Ammon's horn (tissue), 1 donor: ENCODE measurements at places on chromosomes 1 and 21.

DNA sequence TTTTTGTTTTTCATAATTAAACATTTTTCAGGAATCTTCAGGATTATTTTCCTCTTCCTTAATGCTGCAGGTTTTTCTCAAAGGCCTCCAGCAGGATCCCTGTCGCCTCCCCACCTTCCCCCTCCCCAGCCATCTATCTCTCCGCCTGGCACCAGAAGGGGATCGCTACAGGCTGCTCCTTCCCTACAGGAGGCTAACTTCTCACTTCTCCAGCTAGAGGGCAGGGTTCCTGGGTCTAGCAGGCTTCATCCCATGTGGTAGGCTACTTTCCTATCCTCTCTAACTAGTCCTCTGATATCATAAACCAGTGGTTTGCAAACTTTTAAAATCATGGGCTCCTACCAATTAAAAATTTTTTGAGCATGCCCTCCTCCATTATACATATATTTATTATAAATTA is 104.1 kb downstream of the KCNN3 start:
- DNase-seq = peak; percentile 31

- DNase-seq = no peak
These were observed 8.8 kb upstream of the ETV3 start for GRCh38 chr1:157147037-157147436.

- DNase-seq = no peak
These were observed 71.7 kb downstream of the SETD4 start for GRCh38 chr21:35988416-35989137.

GRCh38 chr1:181545395-181545794 is 62.1 kb downstream of the CACNA1E start:
- no peak for DNase-seq

DNA sequence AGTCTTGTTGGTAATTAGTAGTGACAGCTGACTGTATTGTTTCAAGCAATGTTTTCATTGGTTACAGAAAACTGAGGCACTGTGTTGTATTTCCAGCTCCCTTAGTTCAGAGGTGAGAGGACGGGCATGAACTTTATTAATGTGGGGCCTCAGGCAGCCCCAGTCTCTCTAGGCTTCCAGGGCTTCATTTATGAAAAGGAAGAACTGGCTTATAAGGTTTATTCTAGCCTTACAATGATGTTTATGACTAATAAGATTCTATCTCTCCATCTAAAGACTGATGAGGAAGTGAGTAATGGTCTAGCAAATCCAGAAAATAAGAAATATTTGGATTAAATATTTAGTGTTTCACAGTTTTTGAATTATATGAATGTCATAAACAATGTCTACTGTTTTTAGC is 41.5 kb downstream of the CBS start:
- no peak for DNase-seq

- no peak for DNase-seq
These were observed 1.9 kb upstream of the MYBPH start for GRCh38 chr1:203177470-203178039.

GRCh38 chr1:40567825-40568224 is 36.4 kb downstream of the ZNF684 start:
- no peak for DNase-seq

GRCh38 chr1:84598846-84599741 is 24.9 kb upstream of the CTBS start:
- no peak for DNase-seq

DNA sequence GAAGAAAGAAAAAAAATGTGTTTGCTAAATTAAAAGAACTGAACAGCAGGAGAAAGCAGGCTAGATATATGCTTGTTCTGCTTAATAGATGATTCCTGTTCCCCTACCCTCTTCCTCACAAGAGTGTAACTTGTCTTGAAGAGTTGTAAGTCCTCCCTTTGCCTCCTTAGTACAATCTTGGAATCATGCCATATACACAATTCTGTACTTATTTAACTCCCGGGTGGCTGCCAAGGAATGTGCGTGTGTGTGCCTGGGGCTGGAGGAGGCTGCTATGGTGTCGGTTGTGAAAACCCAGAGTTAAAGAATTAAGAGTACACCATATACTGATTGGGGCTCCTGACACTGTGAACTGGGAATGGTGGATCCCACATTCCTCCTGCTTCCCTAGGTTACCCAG is 194.2 kb downstream of the SIPA1L2 start:
- peak; percentile 16 for DNase-seq

DNA sequence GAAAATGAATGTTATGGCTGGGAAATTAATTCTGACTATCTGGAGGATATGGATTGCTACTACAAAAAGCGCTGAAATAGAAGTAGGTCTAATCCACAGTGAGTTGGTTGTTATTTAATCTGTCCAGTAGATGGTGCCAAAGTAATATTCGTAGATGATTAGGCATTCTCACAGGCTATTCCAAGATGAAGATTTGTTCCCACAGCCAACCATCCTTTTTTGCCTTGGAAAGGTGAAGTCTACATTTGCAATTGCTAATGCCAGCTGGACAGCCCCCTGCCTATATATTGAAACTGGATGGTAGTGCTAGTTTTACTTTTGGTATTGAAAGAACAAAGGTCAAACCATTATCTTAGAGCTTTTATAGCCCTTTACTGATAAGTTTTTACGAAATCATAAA is 43.8 kb downstream of the RBM11 start:
- DNase-seq = peak; percentile 86

GRCh38 chr1:40876436-40876761 is 14.2 kb upstream of the CITED4 start:
- DNase-seq = no peak

DNA sequence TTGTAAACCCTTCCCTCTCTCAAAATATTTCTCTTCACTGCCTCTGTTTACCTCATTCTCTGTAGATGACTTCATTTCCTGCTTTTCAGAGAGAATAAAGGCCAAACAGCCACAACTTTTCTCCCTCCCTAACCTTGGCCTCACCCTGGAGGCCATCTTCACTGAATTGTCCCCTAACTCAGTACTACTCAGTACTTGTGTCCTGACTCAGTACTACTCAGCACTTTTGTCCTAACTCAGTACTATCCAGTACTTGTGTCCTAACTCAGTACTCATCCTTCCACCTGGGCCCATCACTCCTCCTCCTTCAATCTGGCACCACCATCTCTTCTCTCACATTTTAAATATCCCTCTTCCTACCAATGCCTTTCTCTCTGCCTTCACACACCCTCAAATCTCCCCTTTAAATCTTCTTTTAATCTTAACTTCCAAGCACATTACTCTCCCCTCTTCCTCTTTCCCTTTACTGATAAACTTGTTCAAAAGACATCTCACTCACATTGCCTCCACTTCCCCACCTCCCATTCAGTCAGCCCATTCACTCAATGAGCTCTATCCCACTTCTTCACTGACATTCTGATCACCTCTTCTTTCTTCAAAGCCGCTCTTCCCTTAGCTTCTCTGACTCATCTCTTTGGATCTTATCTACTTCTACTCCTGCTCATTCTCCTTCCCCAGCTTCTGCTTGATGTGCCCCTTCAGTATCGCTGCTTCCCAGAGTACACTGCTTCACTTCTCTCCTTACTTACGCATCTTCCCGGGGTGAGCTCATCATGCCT is 121.4 kb downstream of the RNF220 start:
- DNase-seq = no peak

DNA sequence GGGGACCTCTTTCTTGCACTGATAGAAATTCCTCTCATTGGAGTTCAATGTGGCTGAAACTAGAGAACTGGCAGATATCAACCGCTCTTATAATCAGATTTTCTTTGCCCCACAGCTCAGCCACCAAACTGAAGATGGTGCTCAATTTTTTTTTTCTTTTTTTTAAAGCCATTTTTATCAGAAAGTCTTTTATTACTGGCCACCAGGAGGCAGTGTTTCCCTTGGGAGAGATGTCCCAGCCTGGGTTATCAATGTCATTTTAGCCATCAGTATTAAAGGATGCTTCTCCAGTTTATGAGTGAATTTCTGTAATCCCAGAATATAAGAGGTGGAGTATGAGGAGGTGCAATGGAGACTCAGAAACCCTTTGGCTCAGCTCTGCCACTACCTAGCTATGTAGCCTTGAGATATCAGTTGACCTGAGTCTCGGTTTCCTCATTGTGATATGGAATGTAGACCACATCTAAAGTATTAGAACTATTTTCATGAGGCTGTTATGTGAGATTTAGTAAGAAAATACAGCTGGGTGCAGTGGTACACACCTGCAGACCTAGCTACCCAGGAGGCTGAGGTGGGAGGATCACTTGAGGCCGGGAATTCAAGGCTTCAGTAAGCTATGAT is 27.6 kb downstream of the CD244 start:
- no peak for DNase-seq

DNA sequence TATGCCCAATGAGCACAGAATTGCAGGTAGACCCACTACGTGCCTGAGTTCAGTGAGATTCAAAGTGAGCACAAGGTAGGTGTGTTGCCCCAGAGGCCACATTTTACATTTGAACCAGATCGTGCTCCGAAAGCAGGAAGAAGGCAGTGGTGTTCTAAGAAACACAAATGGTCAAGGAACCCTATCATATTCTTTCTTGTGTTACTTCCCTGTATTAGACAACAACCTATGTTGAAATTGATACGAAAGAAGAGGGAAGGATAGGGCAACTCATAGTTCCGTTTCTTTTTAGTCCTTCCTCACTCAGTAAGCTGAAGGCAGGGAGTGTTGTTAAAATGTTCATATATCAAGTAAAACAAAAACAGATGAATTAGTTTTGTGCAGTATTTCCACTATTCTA is 33.9 kb downstream of the OLFML2B start:
- DNase-seq = peak; percentile 34

DNA sequence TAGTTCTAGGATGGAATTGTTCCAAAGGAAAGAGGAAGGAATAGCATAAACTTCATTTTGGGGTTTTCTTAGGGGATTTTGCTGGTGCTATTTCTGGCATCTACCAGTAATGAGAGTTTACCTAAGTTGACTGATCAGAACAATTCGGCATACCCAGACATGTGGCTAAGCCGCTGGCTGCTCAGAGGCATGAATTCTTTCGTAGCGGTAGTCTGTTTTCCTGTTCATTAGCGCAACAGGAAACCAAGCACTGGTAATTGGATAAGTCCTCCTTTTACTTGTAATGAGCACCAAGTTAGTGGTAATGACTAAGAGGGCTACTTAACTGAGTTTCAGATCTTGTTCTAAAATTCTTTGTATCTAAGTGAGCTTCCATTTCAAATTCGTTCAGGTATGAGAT is 38.6 kb downstream of the C21orf91 start:
- DNase-seq = no peak

DNA sequence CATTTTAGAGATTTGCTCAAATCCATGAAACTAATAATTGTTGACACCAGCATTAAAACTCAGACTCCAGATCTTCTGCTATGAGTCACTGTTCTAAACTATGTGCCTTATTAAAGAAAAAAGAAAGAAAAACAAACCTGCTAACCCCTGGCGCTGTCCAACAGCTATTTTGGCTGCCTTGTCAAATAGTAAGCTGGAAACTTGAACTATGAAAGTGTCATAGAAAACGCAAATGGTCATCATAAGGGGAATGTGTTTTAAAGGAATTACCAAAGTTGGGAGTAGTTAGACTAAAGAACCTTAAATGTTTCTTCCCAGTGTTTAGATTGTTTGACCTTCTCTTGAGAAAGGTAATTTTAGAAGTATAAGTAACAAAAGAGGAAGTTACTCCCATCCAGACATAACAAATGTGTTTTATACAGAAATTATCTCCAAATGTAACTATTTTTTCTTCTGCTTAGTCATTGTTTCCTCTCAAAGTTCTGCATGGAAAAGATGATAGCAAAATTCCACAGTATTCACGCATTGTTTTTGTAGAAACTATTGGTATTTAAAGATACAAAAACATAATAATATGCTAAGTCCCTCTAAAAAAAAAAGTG is 272.4 kb downstream of the TPR start:
- DNase-seq = no peak

DNA sequence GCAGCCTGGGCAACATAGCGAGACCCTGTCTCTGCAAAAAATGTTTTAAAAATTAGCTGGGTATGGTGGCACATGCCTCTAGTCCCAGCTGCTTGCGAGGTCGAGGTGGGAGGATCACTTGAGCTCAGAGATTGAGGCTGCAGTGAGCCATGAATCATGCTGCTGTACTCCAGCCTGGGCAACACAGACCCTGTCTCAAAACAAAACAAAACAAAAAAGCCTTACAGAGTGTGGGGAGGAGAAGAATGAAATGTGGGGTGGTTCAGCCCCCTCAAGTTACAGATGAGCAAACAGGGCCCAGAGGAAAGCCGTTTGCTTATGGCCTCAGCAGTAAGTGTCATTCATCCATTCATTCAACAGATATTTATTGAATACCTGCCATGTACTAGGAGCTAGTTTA is 40.7 kb downstream of the RPS6KA1 start:
- no peak for DNase-seq

DNA sequence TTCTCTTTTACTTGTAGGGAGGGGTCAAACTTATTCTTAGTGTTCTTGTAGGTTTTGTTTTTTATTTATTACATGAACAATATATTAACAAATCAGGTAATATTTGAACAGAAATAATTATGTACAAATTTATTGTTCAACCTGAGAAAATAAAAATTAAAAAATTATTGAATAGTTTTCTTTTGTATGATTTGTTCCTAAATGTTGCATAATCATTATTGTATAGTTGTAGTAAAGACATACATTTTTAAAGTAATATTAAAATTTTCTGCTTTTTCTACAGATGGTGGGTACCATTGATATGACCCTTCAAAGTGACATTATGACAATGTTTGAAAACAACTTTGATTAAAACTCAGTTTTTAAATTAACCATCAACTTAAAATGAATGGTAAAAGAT is 15.9 kb upstream of the EPHX4 start:
- no peak for DNase-seq

DNA sequence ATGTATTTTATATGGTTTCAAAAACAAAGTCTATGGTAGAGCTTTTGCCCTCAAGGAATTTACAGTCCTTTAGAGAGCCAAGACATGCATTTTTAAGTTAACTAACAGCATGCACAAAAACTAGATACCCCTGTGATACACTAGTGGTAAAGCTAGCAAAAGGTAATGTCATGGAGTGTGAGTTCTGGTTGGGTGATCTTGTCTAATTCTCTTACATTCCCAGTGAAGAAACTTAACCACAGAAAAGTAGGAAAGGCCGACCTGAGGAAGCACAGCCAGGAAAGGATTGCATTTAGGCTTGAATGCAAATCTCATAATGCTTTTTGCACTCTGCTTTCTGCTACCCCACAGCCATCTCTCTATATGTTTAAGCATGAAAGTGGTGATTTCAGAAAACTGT is 202.2 kb downstream of the ROR1 start:
- no peak for DNase-seq

- DNase-seq = no peak
These were observed 103.0 kb downstream of the ZMYM4 start for GRCh38 chr1:35371506-35371905.

GRCh38 chr1:87042111-87042811 is 127.8 kb downstream of the HS2ST1 start:
- DNase-seq = no peak

- no peak for DNase-seq
These were observed 49.2 kb downstream of the UMODL1 start for GRCh38 chr21:42120101-42120902.
